ENCODE measurements at places on chromosomes 3 and 15. TPM values are rescaled to one million over a fixed set of nuclear protein-coding genes. Genes with fewer than 3 reads are reported as not detected.

DNA sequence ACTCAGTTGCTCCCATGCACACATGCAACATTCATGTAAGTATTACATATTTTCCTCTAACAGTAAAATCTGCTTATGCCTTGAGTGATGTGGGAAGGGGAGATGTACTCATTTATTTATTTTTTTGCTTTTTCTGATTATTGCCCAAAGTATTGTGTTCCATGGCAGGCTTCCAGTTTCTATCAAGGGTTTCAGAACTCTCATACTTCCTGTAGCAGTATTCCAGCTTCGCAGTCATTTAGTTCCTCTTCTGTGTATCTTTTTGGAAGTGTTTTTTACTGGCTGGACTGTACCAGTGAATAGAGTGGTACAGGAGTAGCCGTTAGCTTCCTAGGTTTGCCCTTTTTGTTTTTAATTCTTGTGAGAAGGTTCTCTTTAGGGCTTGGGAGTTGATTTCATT is 26.9 kb downstream of the RAB11A start:
- no peak overlapping the region for H3K4me3 ChIP-seq
- peaks cover 2% of the 10 kb centered on the region for H3K4me1 ChIP-seq
- H3K36me3 ChIP-seq = no peaks in the 10 kb centered on the region
- no peak overlapping the region for H3K27ac ChIP-seq
- no peaks in the 10 kb centered on the region for H3K27me3 ChIP-seq

- H3K27ac ChIP-seq = no peak overlapping the region
- no peaks in the 10 kb centered on the region for H3K4me1 ChIP-seq
- DNase-seq = no peak
- peaks cover 4% of the 10 kb centered on the region for H3K36me3 ChIP-seq
- H3K27me3 ChIP-seq = no peaks in the 10 kb centered on the region
- no peak overlapping the region for H3K4me3 ChIP-seq
Measured at GRCh38 chr15:48427479-48427878, 96.2 kb downstream of the DUT start.

- peaks cover 10% of the 10 kb centered on the region for H3K4me1 ChIP-seq
- no peak for DNase-seq
- H3K27ac ChIP-seq = no peak overlapping the region
- no peaks in the 10 kb centered on the region for H3K36me3 ChIP-seq
- H3K4me3 ChIP-seq = no peak overlapping the region
Measured at GRCh38 chr3:45582430-45582829, 12.1 kb upstream of the LIMD1 start.

GRCh38 chr15:55999658-56000057 is 6.2 kb upstream of the NEDD4 start:
- H3K27ac ChIP-seq = no peak overlapping the region
- DNase-seq = no peak
- no peaks in the 10 kb centered on the region for H3K4me1 ChIP-seq
- no peak overlapping the region for H3K4me3 ChIP-seq
- peaks cover 3% of the 10 kb centered on the region for H3K27me3 ChIP-seq

GRCh38 chr15:99613887-99614647 is 48.3 kb downstream of the MEF2A start:
- no peak overlapping the region for H3K4me3 ChIP-seq
- peaks cover 9% of the 10 kb centered on the region for H3K4me1 ChIP-seq
- H3K27me3 ChIP-seq = no peaks in the 10 kb centered on the region
- no peak for DNase-seq
- H3K36me3 ChIP-seq = no peaks in the 10 kb centered on the region
- peak overlapping the region; percentile 62 for H3K27ac ChIP-seq

GRCh38 chr3:23035927-23036640 is 167.0 kb upstream of the UBE2E2 start:
- no peaks in the 10 kb centered on the region for H3K36me3 ChIP-seq
- H3K4me1 ChIP-seq = no peaks in the 10 kb centered on the region
- DNase-seq = peak; percentile 60
- H3K4me3 ChIP-seq = no peak overlapping the region
- no peak overlapping the region for H3K27ac ChIP-seq

DNA sequence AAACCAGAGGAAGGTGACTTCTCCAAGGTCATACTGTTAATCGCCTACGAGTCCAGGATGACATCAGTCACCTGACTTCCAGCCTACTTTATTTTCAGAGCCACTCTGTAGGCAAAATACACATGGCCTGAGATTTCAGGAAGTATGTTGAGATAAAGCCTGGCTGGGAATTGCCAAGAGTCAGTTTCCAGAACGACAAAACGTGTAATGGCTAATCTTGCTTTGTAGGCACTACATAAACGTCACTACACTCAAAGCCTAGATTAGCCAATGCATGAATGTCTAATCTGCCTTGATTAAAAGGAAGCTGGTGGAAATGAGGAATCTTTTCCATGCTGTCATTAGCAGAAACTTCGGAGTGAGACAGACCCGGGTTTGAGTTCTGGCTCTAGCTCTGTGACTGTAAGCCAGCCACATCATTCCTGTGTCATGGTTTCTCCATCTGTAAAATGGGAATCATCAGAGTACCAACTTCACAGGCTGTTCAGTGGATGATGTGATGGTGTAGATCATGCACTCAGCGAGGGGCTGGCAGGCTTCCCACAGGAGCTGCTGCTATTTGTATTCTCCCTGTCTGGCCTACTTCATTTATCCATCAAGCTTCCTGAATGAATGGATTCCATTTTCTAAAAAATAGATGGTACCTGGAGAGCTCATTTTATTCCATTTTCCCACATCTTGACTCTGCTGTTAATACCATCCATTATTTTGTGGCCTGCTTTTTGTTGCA is 241.9 kb downstream of the XXYLT1 start:
- no peak overlapping the region for H3K27ac ChIP-seq
- H3K27me3 ChIP-seq = no peaks in the 10 kb centered on the region
- H3K36me3 ChIP-seq = no peaks in the 10 kb centered on the region
- peaks cover 36% of the 10 kb centered on the region for H3K4me1 ChIP-seq
- DNase-seq = no peak
- no peak overlapping the region for H3K4me3 ChIP-seq

DNA sequence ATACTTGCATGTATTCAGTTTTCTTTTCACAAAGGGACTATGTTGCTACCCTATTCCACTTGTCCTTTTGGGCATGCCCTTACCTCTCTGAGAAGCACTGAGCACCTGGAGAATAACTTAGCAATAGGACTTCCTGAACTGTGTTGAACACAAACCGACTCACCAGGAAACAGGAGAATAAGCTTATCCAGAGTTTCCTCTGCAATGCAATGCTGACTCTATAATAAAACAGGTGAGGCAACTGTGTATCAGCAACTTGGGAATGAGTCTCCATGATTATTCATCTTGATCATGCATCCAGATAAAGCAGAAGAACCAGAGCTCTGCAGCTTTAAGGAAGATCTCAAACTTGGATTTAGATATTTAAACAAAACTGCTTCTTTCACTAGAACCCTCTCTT is 806.5 kb downstream of the IGSF11 start:
- H3K36me3 ChIP-seq = no peaks in the 10 kb centered on the region
- no peak overlapping the region for H3K27ac ChIP-seq
- H3K27me3 ChIP-seq = no peaks in the 10 kb centered on the region
- no peaks in the 10 kb centered on the region for H3K4me1 ChIP-seq

DNA sequence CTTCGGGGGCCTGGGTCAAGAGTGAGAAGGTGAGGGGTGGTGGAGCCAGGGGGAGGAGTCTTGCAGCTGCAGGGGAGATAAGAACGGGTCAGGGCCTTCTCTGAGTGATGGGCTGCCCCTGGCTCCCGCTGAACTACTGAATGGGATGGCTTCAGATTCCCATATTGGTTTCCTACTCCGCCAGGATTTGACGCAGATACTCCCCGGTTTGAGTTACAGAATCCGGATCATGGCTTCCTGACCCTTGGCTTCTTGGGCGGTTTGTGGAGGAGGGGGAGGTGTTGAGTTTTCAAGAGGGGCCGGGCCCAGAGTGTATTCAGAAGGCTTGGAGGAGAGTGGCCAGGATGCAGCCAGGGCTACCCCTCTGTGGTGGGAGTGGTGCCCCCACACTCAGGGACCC is 119.9 kb upstream of the ATP2B2 start:
- no peaks in the 10 kb centered on the region for H3K4me1 ChIP-seq
- no peak for DNase-seq
- H3K27me3 ChIP-seq = peaks cover 4% of the 10 kb centered on the region

GRCh38 chr3:195214381-195214780 is 56.6 kb downstream of the XXYLT1 start:
- H3K4me3 ChIP-seq = no peak overlapping the region
- no peak overlapping the region for H3K27ac ChIP-seq
- no peak for DNase-seq
- no peaks in the 10 kb centered on the region for H3K27me3 ChIP-seq
- peaks cover 16% of the 10 kb centered on the region for H3K4me1 ChIP-seq

DNA sequence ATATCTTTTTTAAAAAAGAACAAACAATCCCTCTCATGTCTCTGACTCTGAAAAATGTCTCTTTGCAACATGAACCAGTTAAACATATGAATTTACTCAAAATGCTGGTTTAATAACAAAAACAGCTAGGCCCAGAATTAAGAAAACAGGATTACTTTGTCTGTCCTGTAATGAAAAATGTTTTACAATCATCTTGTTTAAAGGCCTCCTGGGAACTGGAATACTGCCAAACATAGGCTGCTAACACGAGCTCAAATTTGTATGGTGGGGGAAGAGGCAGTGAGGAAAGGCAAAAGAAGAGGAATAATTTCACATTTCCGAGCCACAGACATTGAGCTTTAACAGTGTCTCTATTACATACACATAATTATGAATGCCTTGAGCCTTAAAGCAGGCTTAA is 61.7 kb upstream of the PPIB start:
- DNase-seq = peak; percentile 72
- H3K27ac ChIP-seq = peak overlapping the region; percentile 1
- H3K27me3 ChIP-seq = no peaks in the 10 kb centered on the region
- H3K36me3 ChIP-seq = no peaks in the 10 kb centered on the region
- no peaks in the 10 kb centered on the region for H3K4me1 ChIP-seq

SLC12A8 gene
- 18.9 TPM for polyA plus RNA-seq

MELTF gene
- 121 TPM for polyA plus RNA-seq

CLDN18 gene
- polyA plus RNA-seq = 36.4 TPM

NTRK3 gene
- polyA plus RNA-seq = 5.6 TPM

ITIH1 gene
- polyA plus RNA-seq = 160 TPM
